ENCODE measurements at places on chromosomes 16 and 17. TPM values are rescaled to one million over a fixed set of nuclear protein-coding genes. Genes with fewer than 3 reads are reported as not detected.

GRCh38 chr17:82157046-82158035 is 55.3 kb downstream of the CCDC57 start:
- no peak for DNase-seq

DNA sequence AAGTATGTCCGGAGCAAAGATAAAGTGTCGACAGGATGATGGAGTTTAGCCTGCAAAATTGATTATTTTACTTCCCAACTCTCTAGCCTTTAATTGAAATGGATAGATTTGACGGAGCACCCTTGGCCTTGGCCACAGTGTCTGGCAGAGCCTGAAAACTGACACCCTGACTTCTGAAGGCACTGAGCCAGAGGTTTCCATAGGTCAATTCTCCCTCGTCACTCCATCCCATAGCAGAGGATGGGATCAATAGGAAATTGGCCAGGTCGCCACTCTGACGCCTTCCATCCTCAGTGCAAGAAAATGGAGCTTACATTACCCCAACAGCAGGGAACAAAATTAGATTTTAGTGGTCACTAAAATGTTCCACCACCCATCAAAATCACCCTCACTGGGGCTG is 90.4 kb upstream of the CDH11 start:
- DNase-seq: no peak

DNA sequence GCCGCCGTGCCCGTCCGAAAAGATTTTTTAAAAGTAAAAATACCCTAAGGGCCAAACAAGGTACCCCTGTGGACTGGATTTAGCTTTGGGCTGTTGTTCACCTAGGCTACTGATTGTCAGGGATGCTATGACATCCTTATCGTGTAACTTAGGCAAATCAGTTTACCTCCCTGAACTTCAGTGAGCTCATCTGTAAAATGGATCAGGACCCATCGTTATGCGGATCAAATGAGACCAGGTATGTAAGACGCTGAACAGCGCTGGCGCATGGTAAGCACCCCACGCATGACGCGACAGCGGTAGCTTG is 658 bp upstream of the ZNF771 start:
- no peak for DNase-seq

DNA sequence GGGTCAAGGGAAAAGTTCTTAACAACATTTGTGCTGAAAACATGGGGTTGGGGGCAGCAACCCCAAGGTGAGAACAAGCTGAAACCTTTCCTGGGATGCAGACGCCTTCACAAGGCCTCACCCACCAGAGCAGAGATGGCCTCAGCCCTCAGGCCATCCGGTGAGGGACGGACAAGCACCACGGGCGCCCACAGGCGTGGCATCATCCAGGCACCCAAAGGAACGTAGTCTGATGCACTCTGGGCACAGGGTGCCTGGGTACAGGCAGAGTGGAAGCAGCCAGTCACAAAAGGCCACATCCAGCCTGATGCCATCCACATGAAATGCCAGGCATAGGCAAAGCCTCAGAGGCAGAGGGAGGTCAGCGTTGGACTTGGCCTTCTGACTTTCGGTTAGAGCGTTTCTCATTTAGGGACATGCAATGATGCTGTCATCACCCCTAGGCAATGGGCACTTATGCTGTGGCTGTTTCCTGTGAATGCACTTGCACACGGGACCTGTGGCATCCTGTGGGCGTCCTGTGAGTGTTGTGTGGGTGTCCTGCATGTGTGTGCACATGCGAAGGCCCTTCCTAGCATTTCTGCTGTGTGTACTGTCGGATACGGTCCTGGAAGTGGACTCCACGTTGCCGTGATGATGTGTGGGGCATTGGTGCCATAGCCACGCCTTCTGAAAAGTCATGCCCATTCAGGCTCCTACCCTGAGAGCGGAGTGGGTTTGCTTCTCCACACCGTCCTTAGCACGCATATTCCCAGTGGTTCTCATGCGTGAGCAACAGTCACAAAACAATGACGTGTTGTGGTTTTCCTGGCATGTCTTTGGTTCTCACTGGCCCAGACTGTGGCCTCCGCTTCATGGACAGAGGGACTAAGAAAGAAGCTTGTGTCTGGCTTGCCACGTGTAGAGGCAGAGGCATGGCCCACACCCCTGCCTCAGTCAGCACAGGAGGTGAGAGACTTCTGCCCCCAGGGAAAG is 52.7 kb upstream of the ZNF469 start:
- no peak for DNase-seq

DNA sequence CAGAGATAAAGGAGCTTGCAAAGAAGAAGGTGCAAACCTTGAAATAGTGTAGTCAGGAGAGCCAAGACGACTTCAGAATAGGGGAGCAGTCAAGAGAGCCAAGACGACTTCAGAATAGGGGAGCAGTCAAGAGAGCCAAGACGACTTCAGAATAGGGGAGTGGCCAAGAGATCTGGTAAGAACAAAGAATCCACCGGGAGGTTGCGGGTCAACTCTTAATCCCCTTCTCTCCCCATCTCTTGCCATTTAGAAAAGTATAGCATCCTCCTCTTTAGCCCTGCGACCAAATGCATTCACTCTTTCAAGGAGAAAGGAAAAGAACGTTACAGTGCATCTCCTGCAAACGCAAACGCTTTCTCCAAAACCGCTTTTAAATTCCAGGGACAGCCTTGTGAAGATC is 713 bp downstream of the KNOP1 start:
- no peak for DNase-seq

- DNase-seq: no peak
These were observed 15.5 kb downstream of the SPNS2 start for GRCh38 chr17:4514206-4514605.

DNA sequence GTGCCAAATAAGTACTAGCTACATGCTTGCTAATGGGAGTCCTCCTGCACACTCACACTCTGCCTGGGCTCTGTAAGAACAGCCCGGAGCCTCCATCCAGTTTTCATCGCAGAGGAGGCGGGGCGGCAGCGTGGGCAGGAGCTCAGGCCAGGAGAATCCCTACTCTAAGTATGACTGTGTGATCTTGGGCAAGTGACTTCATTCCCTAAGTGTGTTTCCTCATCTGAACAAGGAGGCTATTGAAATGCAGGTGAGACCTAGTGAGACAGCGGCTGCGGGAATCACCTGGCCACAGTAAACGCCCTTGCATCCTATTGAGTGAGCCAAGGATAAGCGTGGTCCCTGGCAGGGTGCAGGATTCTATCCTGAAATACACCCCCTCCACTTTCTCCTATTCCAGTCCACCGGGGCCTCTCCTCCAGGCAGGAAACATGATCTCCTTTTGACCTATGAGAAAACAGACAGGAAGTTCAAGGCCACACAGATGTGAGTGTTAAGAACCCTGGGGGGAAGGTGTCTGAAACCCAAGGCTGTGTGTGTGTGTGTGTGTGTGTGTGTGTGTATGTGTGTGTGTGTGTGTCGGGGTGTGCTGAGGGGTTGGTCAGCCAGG is 5.2 kb upstream of the RAI1 start:
- DNase-seq: no peak

GINS2 gene
- 6.0 TPM for total RNA-seq

CHST6 gene
- 0.05 TPM for total RNA-seq

KRT33A gene
- total RNA-seq: not detected
